ENCODE measurements at places on chromosomes 7 and 10.

GRCh38 chr7:134470864-134471263 is 12.0 kb upstream of the AKR1B1 start:
- no peak for DNase-seq

DNA sequence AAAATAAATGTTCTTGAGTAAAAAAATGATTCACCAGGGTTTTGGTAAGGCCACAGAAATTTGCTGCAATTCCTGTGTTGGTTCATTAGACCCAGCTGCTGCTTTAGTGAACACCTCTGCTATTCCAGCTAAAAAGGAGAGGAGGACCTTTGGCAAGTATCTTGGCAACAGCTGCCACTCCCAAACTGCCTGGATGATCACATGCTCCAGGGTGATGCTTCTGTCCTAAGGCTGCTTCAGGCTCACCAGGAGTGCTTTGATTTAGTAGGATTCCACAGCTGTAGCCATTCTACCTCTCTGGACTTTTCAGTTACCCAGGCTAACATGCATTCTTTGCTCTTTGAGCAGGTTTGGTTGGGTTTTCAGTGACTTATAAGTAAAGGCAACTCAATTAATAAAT is 82.6 kb upstream of the NPVF start:
- no peak for DNase-seq

DNA sequence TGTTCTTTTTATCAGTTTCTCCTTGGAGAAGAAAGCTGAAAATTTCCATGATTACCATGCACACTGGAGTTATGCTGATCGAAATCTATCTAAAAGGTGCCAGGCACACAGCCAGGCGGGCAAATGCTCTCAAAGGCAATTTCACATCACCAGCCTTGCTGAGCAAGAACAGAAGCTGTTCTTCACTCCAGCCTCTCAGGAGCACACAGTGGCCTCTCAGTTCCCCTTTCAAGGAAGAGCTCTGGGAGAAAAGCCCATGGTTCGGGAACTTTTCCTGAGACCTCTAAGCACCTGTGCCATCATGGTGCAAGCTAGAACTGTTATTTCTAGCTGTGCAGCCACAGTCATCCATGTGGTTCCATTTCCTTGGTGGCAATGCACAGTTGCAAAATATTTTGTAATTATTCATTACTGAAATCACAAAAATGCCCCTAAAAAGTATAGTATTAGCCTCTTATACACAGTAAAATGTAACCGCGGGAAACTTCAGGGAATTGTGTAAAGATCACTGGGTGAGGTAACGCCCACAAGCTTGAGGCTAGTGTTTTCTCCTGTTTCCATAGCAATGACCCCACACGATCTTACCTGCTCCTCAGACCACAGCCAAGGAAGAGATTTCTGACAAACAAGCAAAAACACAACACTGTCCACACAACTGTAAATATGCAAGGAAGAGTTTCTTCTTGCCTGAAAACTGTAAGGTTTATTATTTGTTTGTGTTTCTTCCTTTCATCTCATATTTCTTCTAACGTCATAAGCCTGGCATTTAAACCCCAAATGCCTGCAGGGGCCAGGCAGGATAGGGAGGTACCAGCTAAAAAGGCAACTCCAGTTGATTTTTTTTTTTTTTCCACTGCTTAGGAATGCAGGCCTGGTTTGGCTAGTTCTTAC is 121.2 kb downstream of the FAM107B start:
- DNase-seq: peak; percentile 22

DNA sequence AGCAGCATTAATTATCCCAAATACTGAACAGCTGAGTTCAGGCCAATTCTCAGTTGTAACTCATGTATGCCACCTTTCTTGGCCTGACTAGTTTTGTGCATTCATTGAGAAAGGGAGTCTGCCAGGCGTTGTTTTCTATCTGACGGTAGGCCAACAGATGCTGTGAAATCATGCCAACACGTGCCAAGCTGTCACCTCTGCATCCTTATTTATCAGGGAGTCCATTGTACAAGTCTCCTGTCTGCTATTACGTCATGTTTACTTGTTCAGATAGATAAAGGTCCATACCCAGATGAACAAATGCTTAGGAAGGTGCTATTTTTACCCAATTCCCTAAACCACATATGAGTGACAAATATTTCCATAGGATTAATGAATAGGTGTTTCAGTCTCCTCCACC is 127.2 kb upstream of the CDK6 start:
- DNase-seq: no peak

DNA sequence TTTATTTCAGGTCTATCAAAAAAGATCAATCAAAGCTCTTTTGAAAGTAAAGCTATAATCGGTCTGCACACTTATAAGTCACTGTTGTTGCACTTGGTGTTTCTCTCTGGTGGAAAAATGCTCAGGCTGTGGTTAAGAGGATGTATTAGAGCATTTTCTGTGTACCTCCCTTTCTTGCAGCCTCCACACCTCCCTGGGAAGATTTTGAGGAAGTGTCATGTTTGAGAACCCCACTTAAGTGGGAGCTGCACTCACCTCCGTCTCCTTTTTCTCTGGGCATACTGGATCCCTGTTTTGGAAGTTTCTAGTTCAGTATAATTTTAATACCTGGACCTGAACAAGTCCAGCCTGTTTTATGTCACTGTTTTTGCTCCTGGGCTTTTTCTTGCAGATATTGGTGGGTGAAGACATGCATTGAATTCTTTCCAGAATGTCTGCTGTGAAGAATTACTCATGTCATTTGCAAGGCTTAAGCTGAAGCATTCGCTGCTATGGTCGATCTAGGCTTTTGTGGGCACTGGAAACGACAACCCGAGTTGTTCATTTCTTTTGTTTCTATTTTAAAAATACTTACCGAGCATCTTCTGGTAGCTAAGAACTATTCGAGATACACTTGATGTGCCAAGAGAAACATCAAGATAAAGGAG is 36.6 kb downstream of the TCF7L2 start:
- DNase-seq: no peak

- DNase-seq: no peak
Measured at GRCh38 chr7:118615681-118616080, 391.2 kb downstream of the ANKRD7 start.

DNA sequence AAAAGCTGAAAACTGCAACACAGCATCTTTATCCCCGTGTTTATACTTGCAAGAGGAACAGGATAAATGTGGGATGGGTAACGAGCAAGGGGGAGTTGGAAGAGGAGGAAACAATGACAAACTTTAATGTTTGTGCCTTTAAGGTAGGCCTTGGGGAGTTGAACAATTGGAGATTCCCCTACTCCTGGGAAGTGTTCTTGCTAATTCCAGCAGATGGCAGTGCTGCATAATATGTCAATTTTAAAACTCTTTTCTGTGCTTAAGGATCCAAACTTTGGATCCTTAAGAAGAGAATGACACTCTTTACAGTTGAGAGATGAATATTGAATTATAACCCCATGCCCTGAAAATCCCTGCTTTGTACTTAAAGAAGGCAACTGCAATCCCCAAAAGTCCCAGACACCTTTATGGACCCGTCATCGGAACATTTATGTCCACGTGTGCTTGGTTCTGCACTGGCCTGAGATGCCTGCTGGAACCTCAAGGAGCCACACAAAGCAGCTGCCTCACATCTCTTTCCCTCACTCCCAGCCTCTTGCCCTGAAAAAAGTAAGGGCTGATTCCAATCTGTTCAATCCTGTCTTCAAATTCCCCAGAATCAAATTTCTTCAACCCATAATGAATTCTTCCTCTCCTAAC is 12.0 kb downstream of the IFIT5 start:
- peak; percentile 75 for DNase-seq

DNA sequence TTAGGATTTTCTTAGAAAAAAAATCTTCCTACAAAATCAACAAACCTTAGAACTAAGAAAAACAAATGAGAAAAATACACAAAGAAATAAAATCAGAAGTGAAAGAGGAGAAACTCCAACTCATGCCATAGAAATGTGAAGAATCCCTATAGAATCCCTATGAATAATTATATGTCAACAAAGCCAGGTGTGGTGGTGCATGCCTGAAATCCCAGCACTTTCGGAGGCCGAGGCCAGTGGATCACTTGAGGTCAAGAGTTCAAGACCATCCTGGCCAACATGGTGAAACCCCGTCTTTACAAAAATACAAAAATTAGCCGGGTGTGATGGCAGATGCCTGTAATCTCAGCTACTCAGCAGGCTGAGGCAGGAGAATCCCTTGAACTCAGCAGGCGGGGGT is 27.1 kb downstream of the ACSM6 start:
- no peak for DNase-seq

All from A673 (cell line).